OCI-M1 (cell line): ENCODE measurements at places on chromosomes 7 and 10.

GRCh38 chr10:78512205-78512550, 478.5 kb downstream of the RPS24 start:
- no peak for DNase-seq

- peak; percentile 46 for DNase-seq
Observed at GRCh38 chr7:105389088-105389650, 448 bp upstream of the SRPK2 start.

DNA sequence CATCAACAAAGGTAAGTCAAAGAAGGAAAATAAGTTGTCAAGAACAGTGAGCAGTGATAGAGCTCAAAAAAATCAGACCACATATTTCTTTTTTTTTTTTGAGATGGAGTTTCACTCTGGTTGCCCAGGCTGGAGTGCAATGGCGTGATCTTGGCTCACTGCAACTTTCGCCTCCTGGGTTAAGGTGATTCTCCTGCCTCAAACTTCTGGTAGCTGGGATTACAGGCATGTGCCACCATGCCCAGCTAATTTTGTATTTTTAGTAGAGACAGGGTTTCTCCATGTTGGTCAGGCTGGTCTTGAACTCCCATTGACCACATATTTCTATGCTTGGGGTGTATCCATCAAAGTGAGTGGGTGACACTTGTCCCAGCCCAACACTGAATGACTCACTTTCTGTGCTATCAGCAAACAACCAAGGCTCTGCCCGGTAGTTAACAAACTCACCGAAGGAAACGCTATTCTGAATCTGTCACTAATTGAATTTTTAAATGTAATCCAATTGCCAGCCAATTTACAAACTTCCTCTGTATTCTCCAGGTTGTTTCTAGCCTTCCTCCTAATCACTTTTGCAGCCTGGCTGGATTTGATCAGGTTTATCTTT, 19.6 kb upstream of the SMNDC1 start:
- no peak for DNase-seq

GRCh38 chr7:158821171-158822031, 7.9 kb downstream of the ESYT2 start:
- DNase-seq = peak; percentile 35

DNA sequence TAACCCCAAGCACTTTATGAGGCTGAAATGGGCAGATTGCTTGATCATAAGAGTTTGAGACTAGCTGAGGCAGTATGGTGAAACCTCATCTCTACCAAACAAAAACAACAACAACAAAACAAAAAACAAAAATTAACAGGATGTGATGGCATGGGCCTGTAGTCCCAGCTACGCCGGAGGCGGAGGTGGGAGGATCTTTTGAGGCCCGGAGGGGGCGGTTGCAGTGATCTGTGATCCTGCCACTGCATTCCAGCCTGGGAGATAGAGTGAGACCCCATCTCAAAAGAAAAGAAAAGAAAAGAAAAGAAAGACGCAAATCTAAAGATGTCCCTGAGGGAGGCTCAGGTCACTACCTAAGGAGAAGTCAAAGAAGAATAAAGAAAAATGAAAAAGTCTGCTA, 35.3 kb upstream of the AGR2 start:
- DNase-seq = no peak

GRCh38 chr10:78420946-78421735, 387.5 kb downstream of the RPS24 start:
- DNase-seq = no peak

- DNase-seq = no peak
Observed at GRCh38 chr10:22719406-22720042, 5.1 kb upstream of the PIP4K2A start.

DNA sequence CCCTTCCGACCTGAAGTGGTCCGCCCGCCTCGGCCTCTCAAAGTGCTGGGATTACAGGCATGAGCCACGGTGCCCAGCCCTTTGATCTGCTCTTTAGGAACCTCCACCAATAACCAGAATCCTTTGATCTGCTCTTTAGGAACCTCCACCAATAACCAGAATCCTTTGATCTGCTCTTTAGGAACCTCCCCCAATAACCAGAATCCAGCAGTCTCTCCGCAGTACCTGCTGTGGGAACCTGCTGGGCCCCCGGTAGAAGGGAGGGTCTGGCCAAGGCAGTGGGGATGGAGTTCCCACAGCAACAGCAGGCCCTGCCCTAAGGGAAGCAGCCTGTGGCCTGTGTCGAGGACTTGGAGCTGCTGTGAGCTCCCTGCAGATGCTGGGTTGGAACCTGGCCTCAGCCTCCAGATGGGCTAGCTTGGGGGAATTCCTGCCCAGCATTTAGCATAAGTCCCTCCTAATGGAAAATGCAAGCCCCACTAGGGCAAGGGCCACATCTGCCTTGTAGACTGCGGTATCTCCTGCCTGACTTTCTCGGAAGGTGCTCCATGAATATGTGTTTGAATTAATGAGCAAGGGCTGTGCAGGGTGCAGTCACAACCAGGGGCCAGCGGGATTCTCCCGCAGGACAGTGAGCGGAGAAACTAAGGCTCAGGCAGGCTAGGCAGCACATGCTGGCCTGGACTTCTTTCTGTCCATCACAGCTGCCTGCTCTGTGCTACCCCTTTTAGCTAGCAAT, 165.8 kb downstream of the UBE2H start:
- DNase-seq = no peak

DNA sequence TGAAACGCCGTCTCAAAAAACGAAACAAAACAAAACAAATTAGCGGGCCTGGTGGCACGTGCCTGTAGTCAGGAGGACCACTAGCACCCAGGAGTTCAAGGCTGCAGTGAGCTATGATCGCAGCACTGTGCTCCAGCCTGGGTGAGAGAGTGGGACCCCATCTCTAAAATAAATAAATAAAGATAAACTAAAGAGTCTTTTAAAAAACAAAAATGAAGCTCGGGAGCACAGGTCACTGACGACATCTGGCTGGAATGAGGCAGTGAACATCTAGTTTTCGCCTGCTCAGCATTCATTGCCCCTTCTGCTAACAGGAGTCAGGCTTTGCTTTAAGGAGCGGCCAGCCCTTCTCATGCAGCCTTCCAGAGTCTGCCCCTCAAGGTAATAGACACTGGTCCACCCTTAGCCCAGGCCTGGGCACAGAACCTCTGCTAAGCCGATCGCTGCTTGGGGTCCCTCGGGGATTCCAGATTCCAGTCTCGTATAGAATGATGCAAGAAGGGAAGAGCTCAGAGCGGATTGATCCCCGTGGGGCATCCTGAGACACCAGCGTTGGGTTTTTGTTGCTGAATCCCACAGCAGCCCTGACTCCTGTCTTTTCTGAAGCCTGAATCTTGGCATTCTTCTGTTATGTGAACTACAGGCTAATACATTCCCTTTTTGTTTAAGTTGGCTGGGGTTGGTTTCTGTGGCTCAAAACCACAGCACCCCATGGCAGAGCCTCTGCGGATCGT, 14.2 kb upstream of the FOXK1 start:
- no peak for DNase-seq

GRCh38 chr10:122554131-122555036, 6.2 kb upstream of the DMBT1 start:
- DNase-seq = no peak

- DNase-seq = no peak
Observed at GRCh38 chr7:116787881-116788280, 74.5 kb upstream of the CAPZA2 start.

DNA sequence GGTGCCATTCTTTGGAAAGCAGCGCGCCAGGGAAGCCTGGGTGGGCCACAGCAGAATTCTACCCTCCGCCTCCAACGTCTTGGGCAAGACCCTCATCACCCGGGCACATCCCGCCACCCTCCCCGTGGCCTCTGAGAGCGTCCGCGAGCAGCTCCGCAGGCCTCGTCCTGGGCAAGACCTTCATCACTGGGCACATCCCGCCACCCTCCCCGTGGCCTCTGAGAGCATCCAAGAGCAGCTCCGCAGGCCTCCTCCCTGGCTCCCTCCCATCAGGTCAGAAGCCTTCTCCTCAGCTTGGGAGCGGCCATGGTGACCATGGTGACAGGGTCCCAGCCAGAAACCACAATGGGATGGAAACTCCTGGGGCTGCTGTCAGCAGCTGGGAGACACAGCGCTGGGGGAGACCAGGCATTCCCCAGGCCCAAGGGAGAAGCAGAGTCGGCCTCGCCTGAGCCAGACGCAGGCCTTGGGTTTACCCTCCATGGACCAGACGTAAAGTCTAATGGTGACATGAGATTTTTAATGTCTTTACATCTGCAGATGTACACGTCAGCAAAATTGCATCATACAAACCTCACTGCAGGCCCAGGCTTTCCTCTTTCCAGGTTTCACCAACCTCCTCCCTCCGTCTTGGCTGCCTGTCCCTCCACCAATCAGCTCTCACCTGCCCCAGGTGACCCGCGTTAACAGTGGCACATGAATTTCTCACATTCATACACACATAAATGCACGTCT, 55.1 kb upstream of the PPP2R2D start:
- no peak for DNase-seq

- no peak for DNase-seq
Observed at GRCh38 chr7:18721429-18721828, 225.9 kb downstream of the HDAC9 start.

DNA sequence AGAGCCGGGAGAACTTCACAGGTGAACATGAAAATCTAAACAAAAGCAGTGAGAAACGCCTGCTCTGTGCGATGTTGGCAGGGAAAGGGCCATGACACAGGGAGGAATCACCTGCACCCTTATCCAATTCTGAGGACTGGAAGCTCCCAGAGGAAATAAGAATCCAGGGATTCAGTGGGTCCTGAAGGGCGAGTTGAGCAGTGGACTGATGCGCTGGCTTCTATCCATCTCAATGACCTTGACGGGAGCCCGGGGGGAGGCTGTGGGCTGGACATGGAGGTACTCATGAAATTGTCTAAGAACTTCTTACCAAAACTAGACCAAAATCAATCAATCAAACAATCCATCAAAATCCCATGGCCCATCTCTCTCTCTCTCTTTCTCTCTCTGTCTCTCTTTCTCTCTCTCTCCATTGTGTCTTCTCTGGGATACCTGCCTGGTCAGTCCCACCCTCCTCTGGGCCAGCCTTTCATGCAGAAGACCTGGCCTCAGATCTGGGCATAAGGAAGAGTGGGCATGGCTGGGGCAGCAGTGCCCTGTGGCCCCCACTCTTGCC, 7.2 kb downstream of the CPXM2 start:
- no peak for DNase-seq

GRCh38 chr10:101158459-101159058, 27.5 kb downstream of the TLX1 start:
- peak; percentile 22 for DNase-seq

GRCh38 chr7:106583100-106583499, 77.9 kb downstream of the CCDC71L start:
- no peak for DNase-seq

GRCh38 chr7:30970594-30971094, 6.9 kb downstream of the GHRHR start:
- DNase-seq = no peak

GRCh38 chr10:90167174-90168064, 466.0 kb downstream of the KIF20B start:
- DNase-seq = peak; percentile 60

GRCh38 chr10:69957241-69957885, 95.3 kb upstream of the MACROH2A2 start:
- no peak for DNase-seq

DNA sequence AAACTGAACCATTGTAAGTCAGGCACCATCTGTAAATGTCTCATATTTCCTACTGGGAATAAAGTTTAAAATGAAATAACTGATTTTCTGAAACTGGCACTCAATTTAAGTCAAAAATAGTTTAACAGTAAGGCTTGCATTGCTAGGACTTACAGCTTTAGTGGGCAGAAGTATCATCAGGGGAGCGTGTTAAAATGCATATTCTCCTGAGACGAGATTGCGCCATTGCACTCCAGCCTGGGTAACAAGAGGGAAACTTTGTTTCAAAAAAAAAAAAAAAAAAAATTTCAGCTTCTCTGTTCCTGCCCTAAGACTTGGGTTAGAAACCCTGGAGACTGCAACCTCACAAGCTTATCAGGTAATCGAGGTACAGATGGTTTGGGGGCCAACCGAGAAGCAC, 65.4 kb downstream of the UBE3C start:
- no peak for DNase-seq

DNA sequence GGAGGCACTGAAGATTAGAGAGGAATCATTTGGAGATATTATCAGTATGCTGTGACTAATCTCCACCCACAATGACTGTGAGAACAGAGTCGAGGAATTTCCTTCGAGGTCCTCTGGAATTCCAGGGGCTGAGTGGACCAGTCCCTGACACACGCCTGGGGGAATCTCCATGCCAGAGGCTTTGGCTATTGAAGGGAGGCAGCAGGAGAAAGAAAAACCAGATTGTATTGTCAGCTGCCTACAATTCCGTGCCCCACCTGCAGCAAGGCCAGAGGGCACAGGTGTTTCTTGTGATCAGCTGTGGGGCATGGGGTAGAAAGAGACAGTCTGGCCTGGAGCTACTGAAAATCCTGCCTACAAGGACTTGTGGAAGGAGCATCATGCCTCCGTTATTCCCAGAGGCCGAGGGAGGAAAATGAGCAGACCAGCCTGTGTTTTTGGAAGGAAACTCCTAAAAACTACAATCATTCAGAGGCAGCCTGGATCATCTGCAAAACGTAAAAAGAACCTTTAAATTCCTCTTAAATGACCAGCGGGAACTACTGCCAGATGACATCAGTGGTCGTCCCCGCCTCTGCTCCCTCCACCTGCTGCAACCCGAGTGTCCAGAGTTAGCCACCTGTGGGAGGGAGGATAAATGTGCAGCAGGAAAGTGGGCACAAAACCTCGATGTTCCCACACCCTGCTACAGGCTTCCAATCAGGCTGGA, 25.4 kb upstream of the ANK3 start:
- DNase-seq = no peak

DNA sequence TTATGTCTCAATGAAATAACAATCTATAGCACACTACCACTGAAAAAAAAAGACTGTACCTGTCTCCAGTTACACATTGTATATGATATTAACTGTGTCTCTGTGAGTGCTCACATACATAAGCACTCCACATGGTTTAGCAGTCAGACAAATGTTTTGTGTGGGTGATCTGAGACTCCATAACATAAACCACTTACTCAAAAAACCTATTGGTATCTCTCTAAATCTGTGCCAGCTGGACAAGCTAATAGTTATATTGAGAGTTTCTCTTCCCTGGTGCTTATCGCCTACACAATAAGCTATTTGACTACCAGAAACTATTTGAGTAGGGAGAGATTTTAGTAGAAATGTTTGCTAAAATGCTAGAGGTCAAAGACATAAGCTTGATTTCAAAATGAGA, 190.1 kb upstream of the AGR3 start:
- no peak for DNase-seq

DNA sequence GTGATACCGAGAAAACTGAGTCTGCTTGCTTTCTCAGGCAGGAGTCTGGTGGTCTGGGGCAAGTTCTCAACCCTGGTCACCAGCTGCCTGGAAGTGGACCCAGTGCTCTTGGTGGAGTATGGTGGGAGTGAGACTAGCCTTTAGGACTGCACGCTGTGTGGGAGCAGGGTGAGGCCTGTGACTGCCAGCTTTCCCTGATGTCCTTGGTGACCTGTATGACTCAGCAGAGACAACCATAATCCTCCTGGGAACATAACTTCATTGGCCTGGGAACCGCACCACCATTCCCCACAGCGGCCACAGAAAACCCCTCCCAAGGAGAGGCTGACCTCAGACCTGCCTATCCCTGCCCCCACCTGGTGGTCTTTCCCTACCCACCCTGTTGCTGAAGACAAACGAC, 139.5 kb upstream of the CHRM2 start:
- DNase-seq = no peak
